ENCODE measurements at places on chromosomes 7 and 10.

- no peak for DNase-seq
Observed at GRCh38 chr7:45221896-45222604, 64.5 kb downstream of the RAMP3 start.

- DNase-seq: no peak
Observed at GRCh38 chr7:42869131-42870020, 42.5 kb downstream of the C7orf25 start.

DNA sequence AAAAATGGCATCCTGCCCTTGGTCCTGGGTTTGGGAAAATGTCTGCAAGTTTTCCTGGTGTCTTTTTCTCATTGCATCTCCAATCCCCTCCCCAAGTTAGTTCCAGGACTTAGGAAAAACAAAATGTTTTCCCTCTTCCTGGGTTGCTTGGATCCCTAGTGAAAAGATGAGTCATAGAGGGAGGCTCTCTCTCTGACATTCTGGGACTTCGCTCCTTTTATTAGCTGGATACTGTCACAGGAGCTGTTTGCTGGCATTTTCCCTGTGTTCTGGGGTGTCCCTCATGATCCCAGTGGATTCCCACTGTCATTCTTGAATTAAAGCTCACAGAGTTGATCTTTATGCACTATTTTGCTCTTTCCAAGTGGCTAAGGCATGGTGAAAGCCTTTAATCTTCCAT lies 316.4 kb upstream of the MBL2 start:
- DNase-seq: no peak

- no peak for DNase-seq
Observed at GRCh38 chr10:132058111-132058745, 7.5 kb upstream of the JAKMIP3 start.

GRCh38 chr7:43870316-43870715 lies 999 bp upstream of the MRPS24 start:
- no peak for DNase-seq

GRCh38 chr10:52864201-52865106 lies 91.9 kb upstream of the MBL2 start:
- DNase-seq: peak; percentile 81

DNA sequence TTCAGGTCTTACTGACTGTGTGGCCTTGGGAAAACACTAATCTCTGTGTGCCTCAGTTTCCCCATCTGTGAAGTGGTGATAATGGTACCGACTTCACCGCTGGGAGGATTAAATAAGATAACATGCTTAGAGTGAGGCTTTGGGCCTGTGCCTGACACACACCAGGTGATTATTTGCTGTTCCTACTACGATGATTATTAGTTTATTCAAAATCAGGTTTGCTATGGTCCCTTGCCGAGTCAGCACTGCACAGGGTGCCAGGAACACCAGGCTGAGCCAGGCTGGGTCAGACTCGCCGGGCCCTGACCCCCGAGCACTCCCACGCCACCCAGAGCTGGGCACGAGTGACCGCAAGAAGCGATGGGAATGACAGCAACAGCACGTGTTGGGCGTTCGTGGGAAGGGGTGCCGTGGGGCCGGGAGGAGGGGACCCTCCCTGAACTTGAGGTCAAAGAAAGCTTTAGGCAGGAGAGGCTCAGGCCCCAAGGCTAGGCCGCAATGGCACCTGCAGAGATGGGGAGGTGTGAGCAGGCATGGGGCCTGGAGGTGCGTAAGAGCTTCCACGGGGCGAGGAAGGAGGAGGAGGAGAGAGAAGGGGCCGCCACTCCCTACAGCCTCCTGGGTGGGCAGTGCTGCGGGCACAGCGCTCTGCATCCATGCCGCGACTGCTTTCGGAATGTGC lies 325.4 kb downstream of the DNAJB6 start:
- DNase-seq: no peak

GRCh38 chr10:61937631-61938351 lies 36.3 kb downstream of the ARID5B start:
- peak; percentile 58 for DNase-seq

Data from AG10803 (cell line).